ENCODE measurements at places on chromosomes 6 and 20.

GRCh38 chr6:73028893-73029450 lies 196.3 kb downstream of the KHDC1L start:
- no peak for DNase-seq

GRCh38 chr6:69816569-69816968 lies 19.8 kb upstream of the LMBRD1 start:
- no peak for DNase-seq

DNA sequence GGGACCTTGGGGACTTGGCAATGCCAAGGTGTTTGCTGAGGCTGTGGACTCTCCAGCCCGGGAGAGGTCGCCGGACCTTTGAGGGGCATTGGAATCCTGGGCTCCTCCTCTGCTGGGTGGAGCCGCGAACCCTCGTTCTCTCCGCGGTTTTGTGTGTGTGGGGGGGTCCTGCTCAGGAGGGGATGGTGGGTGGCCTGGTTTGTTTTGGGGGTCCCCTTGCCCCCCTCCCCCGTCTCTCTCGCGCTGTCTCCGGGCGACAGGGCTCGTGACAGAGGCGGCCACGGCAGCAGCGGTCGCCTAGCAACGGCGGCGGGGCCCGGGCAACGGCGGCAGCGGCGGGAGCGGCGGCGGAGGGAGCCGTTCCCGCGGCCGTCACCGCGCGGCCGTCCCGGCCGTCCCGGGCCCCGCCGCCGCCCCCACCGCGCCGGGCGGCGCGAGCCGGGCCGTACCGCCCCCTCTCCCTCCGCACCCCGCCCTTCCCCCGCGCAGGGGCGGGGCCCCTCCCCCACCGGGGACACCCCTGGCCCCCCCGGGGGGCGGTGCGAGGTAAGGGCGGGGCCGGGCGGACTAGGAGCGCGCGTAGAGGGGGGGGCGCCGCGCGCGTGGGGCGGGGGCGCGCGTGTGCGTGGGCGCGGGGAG lies 7.8 kb downstream of the SYNGAP1 start:
- peak; percentile 62 for DNase-seq

GRCh38 chr20:32395066-32395465 lies 36.9 kb downstream of the ASXL1 start:
- DNase-seq, result no peak

- DNase-seq, result no peak
These were observed 23.8 kb upstream of the TAF8 start for GRCh38 chr6:42026540-42026939.

DNA sequence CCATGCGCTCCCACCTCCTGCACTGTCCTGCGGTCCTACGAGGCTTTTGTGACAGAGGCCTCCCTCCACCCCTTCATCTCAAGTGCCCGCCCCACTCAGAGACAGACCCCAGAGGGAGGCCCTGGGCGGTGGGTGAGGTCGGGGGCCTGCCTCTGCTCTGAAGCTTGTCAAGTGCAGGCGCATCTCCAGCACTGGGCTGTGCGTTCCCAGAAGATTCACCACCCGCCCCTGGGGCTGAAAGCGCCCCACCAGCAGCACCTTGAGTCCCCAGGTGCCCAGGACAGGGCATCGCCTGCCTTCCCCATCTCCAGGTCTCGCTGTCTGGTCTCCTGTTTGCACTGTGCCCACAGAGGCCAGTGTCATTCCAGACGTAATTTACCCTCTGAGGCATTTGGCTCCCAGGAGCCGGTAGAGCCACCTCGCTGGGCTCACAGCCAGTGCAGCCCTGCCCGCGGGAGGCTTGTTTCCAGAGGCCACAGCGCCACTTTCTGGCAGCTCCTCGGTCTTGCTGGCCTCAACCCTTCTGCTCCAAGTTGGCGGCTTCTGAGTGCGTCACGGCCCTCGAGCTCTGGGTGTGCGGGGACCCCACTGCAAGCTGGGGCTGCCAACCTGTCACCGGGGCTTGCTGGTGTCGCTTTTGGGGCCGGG lies 191.1 kb downstream of the TAF4 start:
- DNase-seq, result no peak

DNA sequence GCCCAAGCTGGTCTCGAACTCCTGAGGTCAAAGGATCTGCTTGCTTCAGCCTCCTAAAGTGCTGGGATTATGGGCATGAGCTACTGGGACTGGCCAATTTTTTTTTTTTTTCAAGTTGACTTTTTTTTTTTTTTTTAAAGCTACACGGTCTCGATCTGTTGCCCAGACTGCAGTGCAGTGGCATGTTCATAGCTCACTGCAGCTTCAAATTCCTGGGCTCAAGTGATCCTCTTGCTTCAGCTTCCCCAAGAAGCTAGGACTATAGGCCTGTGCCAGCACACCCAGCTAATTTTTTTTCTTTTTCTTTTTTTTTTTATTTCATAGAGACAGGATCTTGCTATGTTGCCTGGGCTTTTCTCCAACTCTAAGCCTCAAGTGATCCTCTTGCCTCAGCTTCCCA lies 59.5 kb downstream of the NCOA3 start:
- no peak for DNase-seq

DNA sequence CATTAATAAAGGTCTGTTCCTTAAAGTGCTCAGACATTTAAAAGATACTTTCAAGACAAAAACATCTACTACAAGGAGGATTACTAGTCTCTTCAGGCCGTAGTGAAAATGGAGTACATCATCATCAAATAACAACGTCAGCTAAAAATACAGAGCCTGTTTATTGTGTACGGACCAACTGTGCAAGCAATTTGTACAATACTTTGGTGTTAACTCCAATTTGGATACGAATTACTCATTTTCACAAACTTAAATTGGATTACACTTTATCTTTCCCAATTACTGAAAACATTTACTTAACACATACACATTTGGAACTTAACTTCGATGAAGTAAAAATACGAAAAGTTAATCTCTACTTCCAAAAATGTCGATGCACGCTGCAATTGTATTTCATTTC lies 802 bp downstream of the CYP39A1 start:
- no peak for DNase-seq

DNA sequence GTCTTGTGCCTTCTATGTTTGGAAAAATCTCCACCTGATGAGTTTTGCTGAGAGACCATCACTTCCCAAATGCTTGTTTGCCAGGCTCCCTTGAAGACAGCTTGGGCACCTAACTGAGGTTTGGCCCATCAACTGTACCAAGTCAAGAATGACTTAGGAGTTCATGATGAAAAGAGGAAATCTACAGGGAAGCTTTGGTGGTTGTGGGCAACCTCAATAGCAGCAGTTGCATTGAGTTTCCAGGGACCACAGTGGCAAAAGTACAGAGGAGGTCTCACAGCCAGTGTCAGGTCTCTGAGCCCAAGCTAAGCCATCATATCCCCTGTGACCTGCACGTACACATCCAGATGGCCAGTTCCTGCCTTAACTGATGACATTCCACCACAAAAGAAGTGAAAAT lies 49.7 kb upstream of the PHACTR1 start:
- DNase-seq, result no peak

GRCh38 chr20:62146019-62146755 lies 2.6 kb downstream of the SS18L1 start:
- no peak for DNase-seq

All from stimulated activated CD4-positive, alpha-beta T cell treated with anti-CD3 and anti-CD28 coated beads, Interleukin-4, amount 100 ng/mL, for 1 hour (primary cell).